ENCODE measurements at places on chromosomes 5 and 9.
A peak's percentile ranks its signal among the peaks of the same experiment; 100 is the strongest.

- no peak for DNase-seq
These were observed 169.6 kb downstream of the SLC24A2 start for GRCh38 chr9:19619221-19619620.

DNA sequence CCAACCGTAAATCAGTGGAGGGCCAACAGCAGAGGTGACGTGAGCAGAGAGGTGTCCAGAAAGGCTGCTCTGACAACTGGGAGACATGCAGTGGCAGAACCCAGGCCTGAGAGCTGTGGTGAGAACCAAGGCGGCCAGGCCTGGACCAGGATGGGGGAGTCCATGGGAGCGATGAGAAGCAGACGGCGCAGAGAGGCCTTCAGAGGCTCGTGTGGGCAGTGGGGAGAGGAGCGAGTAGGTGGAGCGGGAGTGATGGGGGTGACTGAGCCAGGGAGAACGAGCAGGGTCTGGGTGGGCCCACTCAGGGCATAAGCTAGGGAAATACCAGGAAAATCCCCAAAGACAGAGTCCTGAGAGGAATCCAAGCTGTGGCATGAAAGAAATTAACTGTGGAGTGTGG, 7.9 kb upstream of the IL3 start:
- DNase-seq, result peak; percentile 22

DNA sequence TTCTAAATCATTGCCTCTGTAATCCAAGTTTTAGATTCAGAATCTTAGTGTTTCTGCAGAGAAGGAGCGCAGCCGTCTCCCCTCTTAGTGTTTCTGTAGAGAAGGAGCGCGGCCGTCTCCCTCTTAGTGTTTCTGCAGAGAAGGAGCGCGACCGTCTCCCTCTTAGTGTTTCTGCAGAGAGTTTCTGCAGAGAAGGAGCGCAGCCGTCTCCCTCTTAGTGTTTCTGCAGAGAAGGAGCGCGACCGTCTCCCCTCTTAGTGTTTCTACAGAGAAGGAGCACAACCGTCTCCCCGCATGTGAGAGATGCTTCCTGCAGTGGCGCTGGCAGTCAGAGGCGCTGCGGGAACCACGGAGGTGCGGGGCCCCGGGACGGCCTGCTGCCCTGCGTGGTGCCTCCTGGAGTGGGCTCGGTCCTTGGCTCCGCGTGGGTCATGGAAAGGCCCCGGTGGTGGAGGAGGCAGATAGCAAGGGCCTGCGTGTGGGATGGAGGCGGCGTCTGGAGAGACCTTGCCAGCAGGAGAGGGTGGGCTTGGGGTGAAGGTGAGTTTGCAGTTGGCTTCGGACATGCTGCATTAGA, 10.9 kb downstream of the CEP72 start:
- DNase-seq, result no peak

DNA sequence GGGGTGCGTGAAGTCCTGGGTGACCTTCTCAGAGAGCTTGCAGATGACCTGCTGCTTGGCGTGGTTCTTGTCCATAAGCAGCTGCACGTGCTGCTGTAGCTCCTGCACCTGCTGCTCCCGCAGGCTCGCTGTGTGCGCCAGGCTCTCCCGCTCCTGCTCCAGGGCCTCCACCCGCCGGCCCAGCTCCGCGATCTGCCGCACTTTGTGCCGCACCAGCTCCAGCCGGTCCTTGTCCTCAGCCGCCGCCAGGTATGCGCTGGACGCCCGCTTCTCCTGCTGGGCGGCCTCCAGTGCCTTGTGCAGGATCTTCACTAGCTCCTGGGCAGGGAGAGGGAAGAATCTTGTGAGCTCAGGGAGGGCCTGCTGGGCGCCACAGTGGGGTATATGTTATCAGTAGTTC, 28.5 kb upstream of the CORO2A start:
- DNase-seq, result peak; percentile 50

GRCh38 chr5:55850839-55851674, at the start of gene IL31RA:
IL31RA (plus strand) TSS chr5:55851357; CDS start chr5:55851571, 214 bp downstream.
- DNase-seq, result no peak

GRCh38 chr9:98087420-98088354, 31.2 kb downstream of the NANS start:
- peak; percentile 76 for DNase-seq

- DNase-seq, result no peak
These were observed 158.6 kb downstream of the PAPPA start for GRCh38 chr9:116312221-116312620.

GRCh38 chr9:115999498-115999897, 154.1 kb upstream of the PAPPA start:
- no peak for DNase-seq

DNA sequence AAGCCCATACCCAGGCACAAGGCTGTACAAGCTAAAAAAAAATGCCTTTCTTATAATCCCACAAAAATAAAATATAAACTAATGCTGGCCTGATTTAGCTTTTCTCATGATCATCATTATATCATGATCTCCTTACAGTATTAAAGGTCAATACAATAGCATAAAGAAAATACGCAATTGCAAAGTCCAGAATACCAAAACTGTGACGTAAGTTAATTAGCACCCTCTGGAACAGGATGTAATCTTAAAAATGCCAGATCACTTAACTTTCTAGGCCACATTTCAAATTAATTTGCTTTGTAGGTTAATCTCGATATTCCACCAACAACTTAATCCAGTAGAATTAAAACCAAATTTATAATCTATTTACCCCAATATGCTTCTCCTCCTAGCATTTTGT, 444.2 kb upstream of the CYLC2 start:
- DNase-seq, result no peak

DNA sequence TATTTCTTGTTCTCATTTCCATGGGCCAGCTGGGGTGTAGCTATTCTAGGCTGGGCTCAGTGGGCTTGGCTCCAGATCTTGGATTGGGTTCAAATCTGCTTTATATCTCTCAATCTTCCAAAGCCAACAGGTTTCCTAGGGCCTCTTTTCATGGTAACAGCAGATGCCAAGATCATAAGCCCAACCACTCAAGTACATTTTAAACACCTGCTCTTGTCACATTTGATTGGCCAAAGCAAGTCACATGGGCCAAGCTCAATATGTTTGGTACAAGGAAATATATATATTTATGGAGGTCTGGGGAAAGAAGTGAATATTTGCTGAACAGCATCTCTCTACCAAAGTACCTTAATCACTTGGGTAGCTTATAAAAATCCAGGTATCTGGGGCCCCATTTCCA, 49.5 kb downstream of the MRRF start:
- DNase-seq, result no peak

- DNase-seq, result no peak
These were observed 67.2 kb upstream of the MEGF10 start for GRCh38 chr5:127223256-127223974.

DNA sequence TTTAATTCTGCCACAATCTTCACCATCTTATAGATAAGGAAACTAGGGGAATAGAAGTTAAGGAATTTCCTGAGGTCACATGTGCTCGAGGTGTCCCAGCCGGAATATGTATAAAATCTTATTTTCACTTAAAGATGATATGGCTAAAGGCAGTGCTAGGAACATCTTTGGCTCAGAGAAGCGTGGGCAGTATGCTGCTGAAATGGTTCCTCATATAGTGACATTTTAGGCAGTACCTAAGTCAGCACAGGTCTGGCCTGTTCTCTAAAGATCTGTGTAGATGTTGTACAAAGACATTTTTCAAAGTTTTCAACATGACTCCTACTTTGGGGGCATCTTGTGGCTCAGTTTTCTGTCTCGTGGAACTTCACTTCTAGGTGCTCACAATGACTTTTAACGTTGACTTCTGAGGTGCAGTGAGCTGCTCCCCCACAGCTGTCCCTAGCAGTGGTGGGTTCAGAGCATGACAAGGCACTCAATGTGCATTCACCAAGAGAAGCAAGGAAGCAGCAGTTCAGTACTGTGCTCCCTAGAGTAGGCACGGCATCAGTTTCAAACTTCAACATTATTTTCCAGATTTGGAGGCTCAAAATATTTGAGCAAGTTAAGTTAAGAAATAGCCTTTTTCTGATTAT, 40.3 kb downstream of the TNFAIP8 start:
- no peak for DNase-seq

GRCh38 chr9:132146575-132146974, 15.3 kb upstream of the NTNG2 start:
- no peak for DNase-seq

GRCh38 chr9:4009006-4009511, 290.8 kb downstream of the GLIS3 start:
- no peak for DNase-seq

- DNase-seq, result no peak
These were observed 124.0 kb downstream of the GNAQ start for GRCh38 chr9:77907585-77907984.

GRCh38 chr9:120917929-120918762, 8.4 kb downstream of the TRAF1 start:
- no peak for DNase-seq

DNA sequence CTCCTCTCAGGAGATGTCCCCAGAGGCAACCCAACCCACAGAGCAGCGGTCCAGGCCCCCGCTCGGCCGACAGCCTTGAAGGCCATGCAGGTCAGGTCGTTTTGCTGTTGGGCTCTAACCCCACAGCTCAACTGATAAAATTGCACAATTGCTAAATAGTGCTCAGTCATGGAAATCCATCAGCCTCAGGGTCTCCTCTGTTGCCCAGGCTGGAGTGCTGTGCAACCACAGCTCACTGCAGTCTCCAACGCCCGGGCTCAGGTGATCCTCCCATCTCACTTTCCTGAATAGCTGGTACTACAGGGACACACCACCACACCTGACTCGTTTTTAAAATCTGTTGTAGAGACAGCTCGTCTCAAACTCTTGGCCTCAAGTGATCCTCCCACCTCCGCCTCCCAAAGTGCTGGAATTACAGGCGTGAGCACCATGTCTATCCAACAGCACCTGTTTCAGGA, 18.3 kb downstream of the BRD3OS start:
- no peak for DNase-seq

GRCh38 chr5:135591277-135591676, 12.5 kb upstream of the CXCL14 start:
- DNase-seq, result no peak

DNA sequence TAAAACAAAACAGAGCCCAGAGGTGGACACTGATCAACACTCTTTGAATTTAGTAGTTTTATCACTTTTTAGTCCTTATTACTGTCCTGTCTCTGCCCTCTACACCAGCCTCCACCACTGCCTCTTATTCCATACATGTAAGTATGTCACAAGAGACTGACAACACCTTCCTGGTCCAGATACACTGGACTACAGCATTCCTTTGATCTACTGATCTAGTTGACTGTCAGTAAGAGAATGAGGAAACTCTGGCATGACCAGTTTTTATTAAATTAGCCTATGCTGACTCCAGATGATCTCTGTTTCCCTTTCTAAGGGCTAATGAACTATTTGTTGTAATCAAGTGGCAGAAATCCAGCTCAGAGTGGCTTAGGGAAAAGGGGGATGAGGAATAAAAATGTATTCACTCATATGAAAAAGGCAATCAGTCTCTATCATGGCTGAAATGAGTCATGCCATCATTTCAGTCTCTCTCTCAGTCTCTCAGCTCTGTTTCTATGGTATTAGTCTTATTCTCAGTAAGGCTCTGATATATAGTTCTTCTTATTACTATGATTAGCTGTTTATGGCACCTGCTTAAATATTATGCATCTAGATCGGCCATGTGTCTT, 5.5 kb downstream of the ARHGEF37 start:
- DNase-seq, result no peak

GRCh38 chr9:14097666-14098415, 216.1 kb downstream of the NFIB start:
- DNase-seq, result no peak

- no peak for DNase-seq
These were observed 19.4 kb downstream of the CCNH start for GRCh38 chr5:87393331-87393730.

GRCh38 chr5:9344751-9345240, 201.1 kb downstream of the SEMA5A start:
- DNase-seq, result no peak

DNA sequence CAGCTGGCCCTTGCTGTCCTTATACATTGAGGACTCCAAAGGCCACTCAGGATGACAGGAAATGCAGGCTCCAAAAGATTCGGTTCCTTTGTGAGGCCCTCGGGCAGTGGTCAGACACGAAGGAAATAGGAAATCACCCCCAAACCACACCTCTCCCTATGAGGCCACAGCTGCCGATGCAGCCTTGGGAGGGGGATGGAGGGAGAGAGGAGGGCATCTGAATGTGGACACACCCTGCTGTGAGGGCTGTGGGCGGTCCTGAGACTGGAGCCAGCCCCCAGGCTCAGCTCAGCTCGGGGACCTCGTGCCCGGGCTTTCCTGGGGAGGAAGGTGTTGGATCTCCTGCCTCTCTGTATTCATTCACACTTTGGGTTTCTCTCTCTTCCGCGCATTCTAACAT, 2.7 kb upstream of the CLPTM1L start:
- peak; percentile 60 for DNase-seq

GRCh38 chr9:122263699-122264349, 816 bp downstream of the RBM18 start:
- DNase-seq, result no peak

DNA sequence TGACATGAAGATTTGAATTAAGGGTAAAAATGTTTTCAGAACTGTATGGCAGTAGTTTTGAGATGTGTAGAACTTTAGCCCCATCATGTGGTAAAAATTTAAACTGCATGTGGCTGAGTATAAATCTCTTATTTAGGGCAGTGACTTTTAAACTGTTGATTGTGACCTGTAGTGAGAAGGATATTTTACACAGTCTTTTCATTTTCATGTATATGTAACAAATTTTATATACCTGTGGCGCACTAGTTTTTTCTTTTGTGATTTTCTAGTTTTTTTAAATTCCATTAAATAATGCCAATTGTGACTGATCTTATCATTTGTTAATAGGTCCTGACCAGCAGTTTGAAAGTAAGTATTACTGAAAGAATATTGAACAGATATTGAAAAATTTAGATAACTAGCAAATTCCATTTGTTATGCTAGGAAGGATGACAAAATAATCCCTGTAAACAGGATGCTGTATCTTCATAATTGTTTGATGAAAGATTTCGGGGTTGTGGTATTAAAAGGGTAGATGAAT, 47.2 kb downstream of the GPBP1 start:
- DNase-seq, result peak; percentile 28

DNA sequence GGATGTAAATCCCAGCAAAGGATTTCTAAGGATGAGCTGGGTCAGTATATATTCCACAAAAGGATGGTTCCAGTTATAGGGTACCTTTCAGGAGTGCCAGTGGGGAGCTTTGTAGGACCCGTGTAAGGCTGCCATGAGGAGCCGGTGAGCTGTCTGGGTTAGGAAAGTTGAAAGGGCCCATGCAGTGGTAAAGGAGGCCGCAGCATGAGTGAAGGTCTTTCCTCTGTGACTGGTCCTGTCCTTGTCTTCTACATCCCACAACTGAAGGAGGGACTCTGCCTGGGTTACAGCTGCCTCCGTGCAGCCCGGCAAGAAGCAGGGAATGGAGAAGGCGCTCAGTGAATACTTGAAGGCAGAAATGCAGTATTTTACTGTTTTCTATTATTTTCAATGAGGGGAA, 58.9 kb downstream of the HSPA4 start:
- no peak for DNase-seq

GRCh38 chr9:109468927-109469326, 29.2 kb downstream of the PTPN3 start:
- no peak for DNase-seq

GRCh38 chr9:83027153-83027891, 35.6 kb downstream of the RASEF start:
- no peak for DNase-seq
